Activated CD4-positive, alpha-beta T cell treated with anti-CD3 and anti-CD28 coated beads for 1 hour (primary cell): ENCODE measurements at places on chromosomes 2 and 18.

GRCh38 chr18:1559563-1559962 lies 654.9 kb downstream of the ADCYAP1 start:
- no peak for DNase-seq

GRCh38 chr18:3710712-3711301 lies 260.8 kb downstream of the TGIF1 start:
- no peak for DNase-seq

GRCh38 chr2:152394326-152394725 lies 59.4 kb downstream of the FMNL2 start:
- DNase-seq, result no peak

- DNase-seq, result no peak
Observed at GRCh38 chr2:143426296-143426695, 297.1 kb downstream of the ARHGAP15 start.

GRCh38 chr2:111106706-111107105 lies 14.0 kb upstream of the BCL2L11 start:
- DNase-seq, result no peak

DNA sequence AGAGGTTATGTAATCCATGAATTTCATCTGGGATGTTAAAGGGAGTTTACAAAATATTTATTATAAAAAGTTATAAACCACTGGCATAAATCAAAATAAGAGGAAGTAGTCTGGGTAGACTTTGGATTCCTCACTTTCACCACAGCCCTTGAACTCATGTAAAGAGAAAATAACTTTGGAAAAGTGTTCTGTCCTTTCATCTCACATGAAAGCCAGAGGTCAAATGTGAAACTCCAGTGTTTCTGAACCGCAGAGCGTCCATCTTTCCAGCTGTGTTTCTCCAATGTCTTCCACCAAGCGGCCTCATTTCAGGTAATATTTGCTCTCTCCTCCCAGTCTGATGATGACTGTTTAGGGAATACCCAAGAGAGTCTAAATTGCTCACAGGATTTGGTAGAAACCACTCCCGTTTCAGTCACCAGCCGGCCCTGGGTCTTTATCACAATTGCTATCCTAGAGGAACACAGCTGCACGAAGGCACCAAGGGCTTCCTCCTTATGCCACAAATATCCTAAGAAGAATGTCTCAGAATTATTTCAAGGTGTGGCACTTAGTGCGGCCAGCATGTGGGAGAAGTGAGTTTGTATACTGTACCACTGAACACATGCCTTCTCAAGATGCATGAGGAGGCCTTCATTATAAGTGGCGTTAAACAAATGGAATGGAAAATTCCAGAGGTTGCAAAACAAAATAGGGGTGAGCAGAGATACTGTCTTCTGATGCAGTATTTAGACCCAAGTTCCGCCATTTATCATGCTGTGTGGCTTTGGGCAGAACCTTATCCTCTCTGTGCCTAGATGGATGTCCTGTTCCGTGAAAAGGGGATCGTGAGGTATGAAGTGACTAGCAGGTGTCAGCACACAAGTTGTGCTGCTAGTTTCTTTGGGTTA lies 63.8 kb downstream of the ACTR2 start:
- DNase-seq, result no peak

- DNase-seq, result no peak
Observed at GRCh38 chr2:56117764-56118163, 66.0 kb upstream of the CCDC85A start.

DNA sequence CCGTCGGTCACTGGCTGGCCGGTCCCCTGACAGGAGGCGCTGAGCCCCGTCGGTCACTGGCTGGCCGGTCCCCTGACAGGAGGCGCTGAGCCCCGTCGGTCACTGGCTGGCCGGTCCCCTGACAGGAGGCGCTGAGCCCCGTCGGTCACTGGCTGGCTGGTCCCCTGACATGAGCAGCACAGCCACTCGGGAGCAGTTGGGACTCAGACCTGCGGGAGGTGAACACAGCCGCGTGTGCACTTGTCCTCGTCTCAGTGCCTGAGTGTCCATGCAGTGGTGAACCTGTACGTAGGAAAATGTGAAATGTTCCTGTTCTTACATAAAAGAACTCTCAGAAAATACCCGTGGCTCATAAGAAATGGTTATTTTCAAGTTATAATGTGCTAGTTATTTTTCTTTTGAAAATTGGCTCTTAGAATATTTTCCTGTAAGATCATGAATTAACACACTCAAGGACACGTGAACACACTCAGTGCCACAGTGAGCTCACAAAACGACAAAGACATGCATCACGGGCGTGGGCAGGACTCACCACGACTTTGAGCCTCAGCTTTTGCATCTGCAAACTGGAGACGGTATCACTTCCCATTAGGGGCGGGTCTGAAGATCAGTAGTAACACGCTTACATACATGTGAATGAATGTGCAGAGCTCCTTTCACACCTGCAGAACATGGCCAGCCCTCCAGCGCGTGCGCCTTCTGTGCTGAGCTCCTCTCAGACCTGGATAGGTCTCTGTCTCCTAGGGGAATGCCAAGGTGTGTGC lies 21.1 kb upstream of the NFATC1 start:
- DNase-seq, result no peak

DNA sequence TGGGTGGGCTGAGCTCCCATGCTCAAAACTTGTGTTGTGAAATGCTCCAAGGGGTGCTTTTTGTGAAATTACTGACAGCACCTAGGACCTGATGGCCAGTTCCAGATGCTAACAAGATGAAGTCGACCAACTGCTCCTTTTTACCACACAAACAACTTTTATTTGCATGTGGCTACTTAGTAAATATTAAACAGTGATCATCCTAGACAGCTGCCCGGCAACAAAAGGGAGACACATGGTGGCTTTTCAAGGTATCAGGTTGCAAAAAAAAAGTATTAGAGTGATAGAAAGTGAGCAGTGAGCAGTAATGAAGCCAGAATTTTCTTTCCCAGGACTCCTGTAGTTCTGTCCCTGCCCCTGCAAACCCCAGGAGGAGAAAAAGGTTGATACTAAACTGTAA lies 118.5 kb downstream of the RPIA start:
- DNase-seq, result no peak

GRCh38 chr2:182504903-182505302 lies 78.1 kb upstream of the PDE1A start:
- DNase-seq, result no peak

GRCh38 chr2:52423655-52424054 lies 1343.9 kb upstream of the CHAC2 start:
- no peak for DNase-seq

DNA sequence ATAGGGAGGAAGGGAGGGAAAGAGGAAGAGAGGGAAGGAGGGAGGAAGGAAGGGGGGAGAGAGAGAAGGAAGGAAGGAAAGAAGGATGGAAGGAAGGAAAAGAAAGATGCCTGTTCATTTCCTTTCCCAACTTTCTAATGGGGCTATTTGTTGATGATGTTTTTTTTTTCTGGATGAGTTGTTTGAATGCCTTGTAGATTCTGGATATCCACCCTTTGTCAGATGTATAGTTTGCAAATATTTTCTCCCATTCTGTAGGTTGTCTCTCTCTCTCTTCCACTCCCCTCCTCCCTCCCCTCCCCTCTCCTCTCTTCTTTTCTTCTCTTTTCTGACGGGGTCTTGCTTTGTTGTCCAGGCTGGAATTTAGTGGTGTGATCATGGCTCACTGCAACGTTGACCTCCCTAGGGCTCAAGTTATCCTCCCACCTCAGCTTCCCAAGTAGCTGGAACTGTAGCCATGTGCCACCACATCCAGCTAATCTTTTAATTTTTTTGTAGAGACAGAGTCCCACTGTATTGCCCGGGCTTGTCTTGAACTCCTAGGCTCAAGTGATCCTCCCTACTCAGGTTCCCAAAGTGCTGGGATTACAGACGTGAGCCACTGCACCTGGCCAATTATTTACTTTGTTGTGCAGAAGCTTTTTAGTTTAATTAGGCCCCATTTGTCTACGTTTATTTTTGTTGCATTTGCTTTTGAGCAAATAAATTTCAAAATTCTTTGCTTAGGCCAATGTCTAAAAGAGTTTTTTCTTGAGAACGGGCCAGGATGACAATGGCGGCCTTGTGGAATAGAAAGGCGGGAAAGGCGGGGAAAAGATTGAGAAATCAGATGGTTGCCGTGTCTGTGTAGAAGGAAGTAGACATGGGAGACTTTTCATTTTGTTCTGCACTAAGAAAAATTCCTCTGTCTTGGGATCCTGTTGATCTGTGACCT lies 57.3 kb upstream of the FAM117B start:
- DNase-seq, result no peak

DNA sequence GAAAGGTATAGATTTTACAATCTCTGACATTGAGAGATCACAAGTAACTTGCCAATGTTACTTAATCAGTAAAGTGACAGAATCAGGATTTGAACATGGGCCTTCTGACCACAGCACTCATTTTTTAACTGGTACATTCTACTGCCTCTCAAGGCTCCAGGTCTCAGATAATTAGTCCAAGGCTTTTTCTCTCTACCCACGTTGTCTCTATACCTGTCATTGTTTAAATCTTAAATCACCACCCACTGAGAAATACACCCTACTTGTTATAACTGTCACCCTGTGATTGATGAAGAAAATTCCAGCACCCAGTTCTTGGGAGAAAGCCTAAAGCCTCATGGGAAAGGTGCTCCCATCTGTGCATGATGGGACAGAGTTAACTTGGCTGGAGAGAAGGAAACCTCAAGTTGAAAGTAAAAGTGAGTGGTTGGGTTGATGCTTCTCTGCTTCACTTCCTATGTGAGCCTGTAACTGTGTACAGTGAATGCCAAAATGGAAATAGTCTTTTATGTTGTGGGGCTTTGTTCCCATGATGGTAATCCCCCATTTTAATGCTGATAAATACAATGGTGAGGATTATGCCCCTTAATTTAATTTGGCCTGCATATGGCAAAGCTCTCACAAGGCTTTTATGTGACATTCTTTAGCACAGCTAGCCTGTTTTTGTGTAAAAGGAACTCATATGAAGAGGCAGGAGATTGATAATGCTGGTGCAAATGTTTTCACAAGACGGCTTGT lies 190.1 kb upstream of the SP5 start:
- DNase-seq, result no peak

GRCh38 chr2:169222665-169223064 lies 139.7 kb downstream of the LRP2 start:
- DNase-seq, result no peak

- DNase-seq, result no peak
Observed at GRCh38 chr2:38975042-38975441, 85.4 kb downstream of the ARHGEF33 start.

DNA sequence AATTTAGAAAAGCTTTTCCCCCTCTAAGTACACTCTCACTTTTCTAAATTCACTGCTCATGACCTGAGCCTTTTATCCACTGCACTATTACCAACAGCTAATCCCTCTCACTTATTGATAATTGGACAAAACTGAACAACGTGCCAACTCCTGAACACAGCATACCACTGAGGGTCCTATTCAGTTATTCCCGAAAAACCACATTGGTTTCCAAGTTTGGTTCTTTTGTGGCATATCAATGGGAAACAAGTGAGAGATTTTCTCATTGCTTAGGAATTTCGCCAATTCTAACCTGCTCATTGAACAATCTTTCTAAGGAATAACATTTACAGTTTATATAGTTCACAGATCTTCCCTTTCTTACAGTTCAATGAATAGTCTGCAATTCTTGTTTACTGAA lies 977.4 kb downstream of the TMEM182 start:
- no peak for DNase-seq

DNA sequence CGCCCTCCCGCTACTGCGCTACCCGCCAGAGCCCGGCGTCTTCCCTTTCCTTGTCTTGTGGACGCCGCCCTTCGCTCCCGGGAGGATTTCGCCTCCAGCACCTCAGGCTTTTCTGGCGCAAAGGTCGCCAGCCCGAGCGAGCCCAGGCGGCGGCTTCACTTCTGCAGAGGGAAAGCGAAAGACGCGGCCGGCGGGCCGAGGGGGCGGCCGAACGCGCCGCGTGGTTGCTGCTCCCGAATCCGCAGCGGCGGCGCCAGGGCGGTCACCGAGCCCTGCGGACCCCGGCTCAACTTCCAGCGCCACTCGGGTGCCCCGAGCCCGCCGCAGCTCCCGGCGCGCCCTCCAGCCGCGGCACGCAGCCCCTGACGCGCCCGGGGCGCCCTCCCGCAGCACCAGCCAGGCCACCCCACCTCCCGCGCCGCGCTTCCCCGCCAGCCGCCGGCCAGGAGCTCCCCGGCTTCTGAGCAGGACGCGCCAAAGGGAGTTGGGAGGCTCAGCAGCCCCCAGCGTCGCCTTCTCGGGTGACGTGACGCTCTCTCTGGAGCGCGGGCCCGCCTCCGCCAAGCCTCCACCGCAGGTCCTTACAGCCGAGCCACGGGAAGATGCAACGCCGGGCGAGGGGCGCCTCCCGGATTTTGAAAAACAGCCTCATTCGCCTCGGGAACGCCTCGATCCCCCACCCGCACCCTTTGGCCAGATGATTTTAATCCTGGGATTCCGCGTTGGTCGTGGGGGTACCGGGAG lies 84.9 kb upstream of the EPB41L3 start:
- no peak for DNase-seq

GRCh38 chr2:46970334-46971288 lies 55.0 kb upstream of the MCFD2 start:
- no peak for DNase-seq

- DNase-seq, result peak; percentile 39
Observed at GRCh38 chr2:98508709-98509066, 64.0 kb downstream of the INPP4A start.

DNA sequence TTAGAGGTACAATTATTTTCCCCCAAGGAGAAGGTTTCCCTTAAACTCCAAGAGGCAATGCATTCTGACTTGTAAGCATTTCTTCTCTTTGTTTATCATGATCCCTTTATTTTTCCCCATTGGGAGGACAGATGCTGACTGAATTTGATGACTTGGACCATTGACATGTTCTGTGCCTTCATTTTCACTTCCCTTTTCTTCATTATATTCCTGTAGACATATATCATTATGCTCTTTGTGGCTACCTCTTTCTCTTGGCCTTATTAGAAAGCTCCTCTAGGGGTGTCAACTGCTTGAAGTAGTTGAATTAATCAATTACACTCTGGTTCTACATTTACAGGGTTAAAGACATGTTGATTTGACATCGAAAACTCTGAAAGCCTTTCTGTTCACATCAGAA lies 330.0 kb upstream of the DCC start:
- DNase-seq, result no peak

GRCh38 chr2:164935118-164936101 lies 19.9 kb downstream of the SLC38A11 start:
- DNase-seq, result no peak
